ENCODE measurements at places on chromosomes 11 and 22. TPM values are rescaled to one million over a fixed set of nuclear protein-coding genes. Genes with fewer than 3 reads are reported as not detected.

The CAPN5 gene
- total RNA-seq: 29.1 TPM

The TSG101 gene
- total RNA-seq: 78.6 TPM

The MMP11 gene
- 36.2 TPM for total RNA-seq

The OR2AG1 gene
- not detected for total RNA-seq

The CHRNA10 gene
- not detected for total RNA-seq

The SCO2 gene
- 4.1 TPM for total RNA-seq

The SAA4 gene
- total RNA-seq: 73.8 TPM

The LDLRAD3 gene
- total RNA-seq: 12.2 TPM

- H3K4me3 ChIP-seq: no peak overlapping the region
- H3K4me1 ChIP-seq: no peaks in the 10 kb centered on the region
- no peak for DNase-seq
- no peaks in the 10 kb centered on the region for H3K36me3 ChIP-seq
- no peak overlapping the region for H3K27ac ChIP-seq
- peaks cover 11% of the 10 kb centered on the region for H3K27me3 ChIP-seq
Measured at GRCh38 chr22:49425356-49425755, 402.3 kb downstream of the BRD1 start.

DNA sequence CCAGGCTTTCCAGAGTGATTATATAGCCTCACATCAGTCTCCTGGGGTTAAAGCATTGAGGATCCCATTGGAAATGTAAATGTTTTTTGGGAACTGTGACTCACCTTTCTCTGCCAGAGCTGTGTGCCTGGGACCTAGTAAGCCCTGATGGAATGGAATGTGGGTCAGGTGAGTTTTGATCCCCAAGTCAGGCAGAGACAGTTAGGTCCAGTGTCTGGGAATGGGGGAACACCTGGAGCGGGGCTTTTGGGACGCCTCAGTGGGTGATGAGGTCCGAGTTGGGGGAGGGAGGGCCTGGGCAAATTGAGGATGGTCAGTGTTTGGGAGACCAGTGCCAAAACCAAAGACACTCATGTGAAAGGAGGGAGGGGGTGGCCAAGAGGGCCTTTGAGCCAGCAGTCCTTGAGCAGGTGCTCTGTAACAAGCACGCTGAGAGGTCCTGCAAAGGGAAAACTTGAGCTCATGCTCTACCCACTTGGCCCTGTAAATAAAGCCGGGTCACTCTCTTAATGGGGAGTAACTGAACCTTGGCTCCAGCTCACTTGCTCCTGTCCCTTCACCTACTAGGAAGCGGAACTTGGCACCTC, 104.7 kb downstream of the NAV2 start:
- no peak overlapping the region for H3K27ac ChIP-seq
- peaks cover 5% of the 10 kb centered on the region for H3K4me1 ChIP-seq
- no peak for DNase-seq

DNA sequence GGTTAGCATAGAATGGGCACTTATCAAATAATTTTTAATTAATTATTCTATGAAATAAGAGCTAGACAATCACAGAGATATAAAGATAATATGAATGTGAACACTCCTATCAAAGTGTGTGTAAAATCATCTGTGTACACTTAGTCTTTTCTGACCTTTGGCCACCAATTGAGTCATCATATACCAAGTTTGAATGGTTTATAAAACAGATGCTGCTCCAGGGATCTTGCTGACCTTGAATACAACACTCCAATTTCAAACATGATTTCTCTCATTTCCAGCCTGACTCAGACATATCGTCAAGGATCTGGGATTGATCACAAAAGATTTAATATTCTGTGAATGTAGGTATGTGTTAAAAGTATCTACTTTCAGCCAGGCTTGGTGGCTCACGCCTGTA, 2.9 kb upstream of the OR51V1 start:
- DNase-seq: no peak
- no peak overlapping the region for H3K4me3 ChIP-seq
- no peaks in the 10 kb centered on the region for H3K36me3 ChIP-seq
- H3K4me1 ChIP-seq: no peaks in the 10 kb centered on the region

DNA sequence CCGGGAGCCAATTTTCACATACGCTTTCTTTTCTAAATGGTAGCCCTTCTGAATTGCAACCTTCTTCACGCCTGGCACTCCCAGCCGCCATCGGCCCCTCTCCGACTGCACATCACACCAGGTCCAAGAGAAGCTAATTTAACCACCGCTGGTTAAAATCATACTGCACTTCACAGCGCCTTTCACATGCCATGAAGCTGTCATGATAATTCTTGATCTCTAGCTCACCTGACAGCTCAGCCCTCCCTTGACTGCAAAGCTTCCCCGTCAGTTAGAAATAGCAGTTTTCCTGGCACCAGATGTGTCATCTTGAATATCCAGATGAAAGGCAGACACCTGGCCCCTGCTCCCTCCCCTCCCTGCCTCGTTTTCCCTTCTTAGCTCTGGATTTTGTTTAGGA, 101.4 kb downstream of the ARL14EP start:
- H3K36me3 ChIP-seq: no peaks in the 10 kb centered on the region
- no peak overlapping the region for H3K27ac ChIP-seq
- no peak overlapping the region for H3K4me3 ChIP-seq

GRCh38 chr22:27850000-27850521, 48.5 kb upstream of the MN1 start:
- no peaks in the 10 kb centered on the region for H3K27me3 ChIP-seq
- H3K4me3 ChIP-seq: no peak overlapping the region
- DNase-seq: no peak
- peaks cover 15% of the 10 kb centered on the region for H3K4me1 ChIP-seq
- H3K27ac ChIP-seq: peak overlapping the region; percentile 11

- peaks cover 5% of the 10 kb centered on the region for H3K4me1 ChIP-seq
- no peak overlapping the region for H3K27ac ChIP-seq
- DNase-seq: no peak
- H3K27me3 ChIP-seq: peaks cover 44% of the 10 kb centered on the region
Measured at GRCh38 chr11:125063429-125064043, 431 bp downstream of the SLC37A2 start.

DNA sequence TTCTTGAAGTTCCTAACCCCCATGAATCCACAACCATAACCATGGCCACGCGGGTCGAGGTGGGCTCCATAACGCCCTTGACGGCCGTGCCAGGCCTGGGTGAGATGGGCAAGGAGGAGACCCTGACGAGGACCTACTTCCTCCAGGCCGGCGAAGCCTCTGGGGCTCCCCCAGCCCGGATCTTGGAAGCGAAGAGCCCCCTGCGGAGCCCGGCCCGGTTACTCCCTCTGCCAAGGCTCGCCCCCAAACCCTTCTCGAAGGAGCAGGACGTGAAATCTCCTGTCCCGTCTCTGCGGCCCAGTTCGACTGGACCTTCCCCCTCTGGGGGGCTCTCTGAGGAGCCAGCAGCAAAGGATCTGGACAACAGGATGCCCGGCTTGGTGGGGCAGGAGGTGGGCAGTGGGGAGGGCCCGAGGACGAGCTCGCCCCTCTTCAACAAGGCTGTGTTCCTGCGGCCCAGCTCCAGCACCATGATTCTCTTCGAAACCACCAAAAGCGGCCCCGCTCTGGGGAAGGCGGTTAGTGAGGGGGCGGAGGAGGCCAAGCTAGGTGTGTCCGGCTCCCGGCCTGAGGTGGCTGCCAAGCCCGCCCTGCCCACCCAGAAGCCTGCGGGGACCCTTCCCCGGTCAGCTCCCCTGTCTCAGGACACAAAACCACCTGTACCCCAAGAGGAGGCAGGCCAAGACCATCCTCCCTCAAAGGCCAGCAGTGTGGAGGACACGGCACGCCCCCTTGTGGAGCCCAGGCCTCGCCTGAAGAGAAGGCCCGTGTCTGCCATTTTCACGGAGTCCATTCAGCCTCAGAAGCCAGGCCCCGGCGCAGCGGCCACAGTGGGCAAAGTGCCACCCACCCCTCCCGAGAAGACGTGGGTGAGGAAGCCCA, 75.7 kb downstream of the KIAA1671 start:
- H3K27ac ChIP-seq: peak overlapping the region; percentile 87
- H3K36me3 ChIP-seq: no peaks in the 10 kb centered on the region
- H3K27me3 ChIP-seq: no peaks in the 10 kb centered on the region

- H3K27me3 ChIP-seq: peaks cover 2% of the 10 kb centered on the region
- DNase-seq: no peak
- no peak overlapping the region for H3K27ac ChIP-seq
- H3K36me3 ChIP-seq: no peaks in the 10 kb centered on the region
- peaks cover 26% of the 10 kb centered on the region for H3K4me1 ChIP-seq
Measured at GRCh38 chr11:44952082-44952481, 1.4 kb upstream of the TP53I11 start.

- H3K36me3 ChIP-seq: no peaks in the 10 kb centered on the region
- no peak overlapping the region for H3K27ac ChIP-seq
- DNase-seq: no peak
Measured at GRCh38 chr11:34405079-34405858, 33.5 kb upstream of the CAT start.

- no peaks in the 10 kb centered on the region for H3K4me1 ChIP-seq
- no peak for DNase-seq
- no peak overlapping the region for H3K27ac ChIP-seq
- no peaks in the 10 kb centered on the region for H3K36me3 ChIP-seq
- H3K4me3 ChIP-seq: no peak overlapping the region
Measured at GRCh38 chr11:122851366-122851966, 13.2 kb downstream of the CRTAM start.

- peak; percentile 19 for DNase-seq
- H3K4me1 ChIP-seq: no peaks in the 10 kb centered on the region
Measured at GRCh38 chr11:15800111-15800800, 556.1 kb downstream of the SOX6 start.

Measured in hepatocyte (in vitro differentiated cells).